ENCODE measurements at places on chromosomes 4 and X. TPM values are rescaled to one million over a fixed set of nuclear protein-coding genes. Genes with fewer than 3 reads are reported as not detected.

DNA sequence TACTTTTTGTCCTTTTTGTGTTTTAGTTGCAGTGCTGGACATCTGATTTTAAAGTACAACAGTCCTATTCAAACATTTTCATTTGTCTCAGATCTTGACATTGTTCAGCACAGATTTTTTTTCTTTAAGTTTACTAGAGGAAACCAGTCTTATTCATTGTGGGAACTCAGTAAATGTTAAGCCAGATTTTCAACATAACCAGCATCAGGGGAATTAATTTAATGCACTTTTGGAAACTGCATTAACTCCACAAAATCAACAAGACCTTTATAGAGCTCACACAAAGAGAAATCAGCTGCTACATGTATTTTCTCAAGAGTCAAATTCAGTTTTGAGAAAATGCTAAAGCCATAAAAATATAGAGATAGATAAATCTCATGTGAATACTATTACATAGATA is 9.9 kb downstream of the CPE start:
- no peak for DNase-seq

PLAC8 gene
- total RNA-seq = 1.9 TPM

DNA sequence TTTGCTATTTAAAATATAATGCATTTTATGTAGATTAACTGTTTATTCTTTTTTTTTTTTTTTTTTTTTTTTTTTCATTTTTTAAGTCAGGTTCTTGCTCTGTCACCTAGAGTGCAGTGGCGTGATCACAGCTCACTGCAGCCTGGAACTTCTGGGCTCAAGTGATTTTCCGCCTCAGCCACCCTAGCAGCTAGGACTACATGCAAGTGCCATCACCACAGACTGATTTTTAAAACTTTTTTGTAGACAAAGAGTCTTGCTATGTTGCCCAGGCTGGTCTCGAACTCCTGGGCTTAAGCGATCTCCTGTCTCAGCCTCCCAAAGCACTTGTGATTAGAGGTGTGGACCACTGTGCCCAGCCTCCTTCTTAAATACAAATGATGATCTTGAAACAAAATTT is 159.9 kb downstream of the CAMK2D start:
- no peak for DNase-seq

NR0B1 gene
- total RNA-seq = 0.38 TPM

DNA sequence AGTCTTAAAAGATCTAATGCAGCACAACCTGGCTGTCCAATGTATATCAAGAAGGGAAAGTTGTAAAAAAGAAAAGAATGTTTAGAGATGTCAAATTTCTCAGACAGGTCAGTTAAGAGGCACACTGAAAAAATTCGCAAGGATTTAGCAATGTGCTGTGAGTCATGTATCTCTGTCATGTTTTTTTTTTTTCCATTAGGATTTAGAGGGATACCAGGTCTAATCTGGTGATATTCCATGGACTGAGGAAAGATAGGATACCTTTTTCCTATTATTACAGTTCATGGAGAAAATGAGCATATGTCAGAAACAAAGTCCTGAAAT is 815.4 kb upstream of the PCDH10 start:
- no peak for DNase-seq

GLRA2 gene
- not detected for total RNA-seq

GRCh38 chr4:36207831-36208520 is 36.3 kb downstream of the ARAP2 start:
- DNase-seq = no peak

Data from pancreas (tissue), 10 donors.